AML-193 (cell line): ENCODE measurements at places on chromosomes 16 and 17.
A peak's percentile ranks its signal among the peaks of the same experiment; 100 is the strongest.

GRCh38 chr17:49567871-49568694 is 7.6 kb upstream of the NXPH3 start:
- peak; percentile 91 for DNase-seq

DNA sequence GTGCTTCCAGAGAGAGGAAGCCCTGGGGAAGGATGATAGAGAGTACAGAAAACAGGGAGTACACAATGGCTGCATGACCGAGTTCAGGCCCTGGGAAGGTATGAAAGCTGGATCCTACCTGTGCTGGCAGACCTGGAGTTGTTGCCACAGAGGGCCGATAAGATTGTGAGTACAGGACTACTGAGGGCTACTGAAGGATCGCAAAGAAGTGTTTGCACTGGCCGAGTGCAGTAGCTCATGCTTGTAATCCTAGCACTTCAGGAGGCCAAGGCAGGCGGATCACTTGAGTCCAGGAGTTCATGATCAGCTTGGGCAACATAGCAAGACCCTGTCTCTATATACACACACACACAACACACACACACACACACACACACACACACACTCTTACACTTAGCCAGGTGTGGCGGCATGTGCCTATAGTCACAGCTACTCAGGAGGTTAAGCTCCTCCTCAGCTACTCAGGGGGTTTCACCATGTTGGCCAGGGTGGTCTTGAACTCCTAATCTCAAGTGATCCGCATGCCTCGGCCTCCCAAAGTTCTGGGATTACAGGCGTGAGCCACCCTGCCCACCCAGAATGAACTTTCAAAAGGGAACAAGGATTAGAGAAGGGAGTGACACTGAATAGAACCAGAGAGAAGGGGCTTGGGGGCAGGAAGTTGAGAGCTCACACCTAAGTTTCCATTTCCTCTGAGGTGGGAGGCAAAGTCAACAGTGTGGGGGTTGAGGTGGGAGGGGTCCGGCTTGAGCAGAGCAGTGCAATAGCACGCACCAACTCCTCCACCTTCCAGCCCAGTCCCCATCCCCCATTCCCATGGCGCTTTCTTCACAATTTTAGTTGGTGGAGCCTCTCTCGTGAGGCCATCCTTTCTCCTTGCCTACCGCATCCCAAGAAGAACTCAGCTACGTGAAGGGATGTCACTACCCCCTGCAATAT is 7.5 kb downstream of the SCIMP start:
- DNase-seq: no peak

DNA sequence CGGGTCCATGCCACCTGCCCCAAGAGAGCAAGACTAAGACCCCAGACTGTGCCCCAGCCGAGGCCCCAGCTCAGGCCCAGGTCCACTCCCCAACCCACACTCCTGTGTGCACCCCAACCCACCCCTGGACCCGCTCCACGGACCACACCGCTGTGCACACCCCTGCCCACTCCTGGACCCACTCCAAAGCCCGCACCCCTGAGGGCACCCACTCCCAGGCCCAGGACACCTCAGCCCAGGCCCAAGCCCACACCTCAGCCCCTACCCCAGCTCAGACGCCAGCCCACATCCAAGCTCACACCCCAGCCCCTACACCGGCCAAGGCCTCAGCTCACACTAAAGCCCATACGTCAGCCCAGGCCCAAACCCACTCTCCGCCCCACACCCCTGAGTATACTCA is 1.1 kb downstream of the SPEM3 start:
- DNase-seq: no peak

DNA sequence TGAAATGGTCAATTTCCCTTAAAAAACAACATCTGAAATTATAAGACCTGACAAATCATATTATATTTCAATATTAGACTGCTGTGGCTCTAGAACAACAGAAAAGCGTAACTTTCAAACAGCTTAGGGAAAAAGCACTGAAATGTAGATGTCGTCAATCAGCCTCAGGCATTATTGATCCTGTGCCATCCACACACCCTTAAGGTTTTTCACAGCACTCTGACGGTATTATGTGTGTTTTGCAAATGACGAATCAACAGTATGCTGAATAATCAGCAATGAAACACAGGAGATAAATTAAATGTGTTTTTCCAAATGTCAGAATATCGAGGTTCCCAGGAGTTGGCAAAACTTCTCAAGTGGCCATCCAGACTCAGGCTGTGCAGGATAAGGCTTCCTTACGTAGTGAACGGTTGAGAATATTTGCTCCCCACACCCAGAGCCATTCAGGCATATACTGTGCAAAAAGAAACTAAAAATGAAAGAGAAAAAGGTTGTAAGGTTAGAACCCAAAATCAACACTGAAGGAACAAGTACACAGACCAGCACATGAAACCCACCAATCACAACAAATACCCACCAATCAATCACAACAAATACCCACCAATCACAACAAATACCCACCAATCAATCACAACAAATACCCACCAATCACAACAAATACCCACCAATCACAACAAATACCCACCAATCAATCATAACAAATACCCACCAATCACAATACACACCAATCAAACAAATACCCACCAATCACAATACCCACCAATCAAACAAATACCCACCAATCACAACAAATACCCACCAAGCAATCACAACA is 7.7 kb upstream of the MBTPS1 start:
- no peak for DNase-seq

- DNase-seq: no peak
Observed at GRCh38 chr16:5444189-5444588, 346.6 kb upstream of the EEF2KMT start.

DNA sequence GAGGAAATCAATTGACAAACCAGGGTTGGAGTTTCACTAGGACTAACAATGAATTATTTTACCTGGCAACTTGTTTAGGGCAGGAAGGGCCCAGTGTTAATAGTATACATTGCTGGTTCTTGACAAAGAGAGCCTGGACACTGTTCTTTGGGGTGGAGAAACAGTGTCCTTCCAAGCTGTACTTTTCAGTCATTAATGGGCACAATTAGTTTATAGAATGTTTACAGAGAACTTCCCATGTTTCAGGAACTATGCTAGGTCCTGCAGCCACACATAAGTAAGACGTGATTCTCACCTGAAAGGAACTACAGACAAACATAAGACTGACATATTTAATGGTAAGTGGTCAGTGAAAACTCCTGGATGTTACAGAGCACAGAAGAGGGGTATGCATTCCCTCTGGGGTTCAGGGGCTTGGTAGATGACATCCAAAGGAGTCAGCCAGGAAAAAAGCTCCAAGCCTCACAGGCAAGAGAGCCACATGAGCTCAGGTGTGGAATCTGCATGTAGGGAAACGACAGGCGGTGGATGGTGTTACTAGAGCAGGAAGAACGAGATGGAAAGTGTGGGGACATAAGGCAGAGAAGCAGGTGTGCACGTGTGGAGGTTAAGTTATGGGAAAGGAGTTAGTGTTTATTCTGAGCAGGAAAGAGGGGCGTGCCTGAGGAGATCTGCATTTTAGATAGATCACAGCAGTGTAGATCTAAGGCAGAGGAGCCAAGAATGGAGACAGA is 3.8 kb upstream of the DYNLL2 start:
- no peak for DNase-seq

GRCh38 chr17:16473044-16474011 is 18.7 kb downstream of the LRRC75A start:
- DNase-seq: no peak

- no peak for DNase-seq
Observed at GRCh38 chr17:72396121-72396520, 275.3 kb downstream of the SOX9 start.

- no peak for DNase-seq
Observed at GRCh38 chr17:32116937-32117336, 25.4 kb upstream of the RHOT1 start.

DNA sequence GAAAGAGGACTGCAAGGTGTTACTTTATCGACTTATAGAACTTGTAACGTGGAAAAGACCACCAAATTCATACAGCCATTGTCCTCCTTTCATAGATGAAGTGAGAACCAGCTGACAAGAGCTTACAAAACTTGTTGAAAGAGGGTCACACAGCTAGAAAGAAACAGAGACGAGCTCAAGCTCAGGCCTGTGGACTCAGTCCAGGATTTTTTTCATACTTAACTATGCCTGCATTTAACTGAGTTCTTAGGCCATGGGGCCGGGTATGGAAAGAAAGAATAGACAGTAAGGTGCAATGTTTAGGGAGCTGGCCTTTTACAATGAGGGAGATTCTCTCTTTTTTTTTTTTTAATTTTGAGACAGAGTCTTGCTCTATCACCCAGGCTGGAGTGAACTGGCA is 106.1 kb downstream of the ADAMTS18 start:
- no peak for DNase-seq

DNA sequence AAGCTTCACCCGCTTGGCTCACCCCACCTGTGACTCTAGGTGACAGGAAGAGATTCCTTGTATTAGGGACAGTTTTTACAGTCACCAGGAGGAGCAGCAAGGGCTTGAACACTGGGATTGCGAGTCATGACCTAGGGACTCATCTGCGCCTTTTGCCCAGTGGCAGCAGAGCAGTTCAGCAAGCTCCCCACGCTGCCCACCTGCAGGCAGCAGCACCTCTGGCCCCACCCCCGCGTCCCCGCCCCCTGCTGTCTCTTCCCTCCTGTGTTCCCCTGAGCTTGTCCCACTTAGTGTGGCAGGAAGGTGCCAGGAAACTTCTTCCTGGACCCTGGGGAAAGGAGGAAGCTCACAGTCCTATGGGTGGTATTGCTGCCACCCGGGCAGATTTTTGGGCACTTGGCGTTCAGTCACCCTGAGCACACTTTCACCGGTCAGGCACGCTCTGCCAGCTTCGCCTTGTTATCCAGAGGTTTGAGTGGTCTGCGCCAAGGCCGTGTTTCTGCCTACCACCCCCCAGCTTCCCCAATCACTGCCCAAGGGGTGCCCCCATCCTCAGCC is 8.7 kb downstream of the MMP15 start:
- no peak for DNase-seq

DNA sequence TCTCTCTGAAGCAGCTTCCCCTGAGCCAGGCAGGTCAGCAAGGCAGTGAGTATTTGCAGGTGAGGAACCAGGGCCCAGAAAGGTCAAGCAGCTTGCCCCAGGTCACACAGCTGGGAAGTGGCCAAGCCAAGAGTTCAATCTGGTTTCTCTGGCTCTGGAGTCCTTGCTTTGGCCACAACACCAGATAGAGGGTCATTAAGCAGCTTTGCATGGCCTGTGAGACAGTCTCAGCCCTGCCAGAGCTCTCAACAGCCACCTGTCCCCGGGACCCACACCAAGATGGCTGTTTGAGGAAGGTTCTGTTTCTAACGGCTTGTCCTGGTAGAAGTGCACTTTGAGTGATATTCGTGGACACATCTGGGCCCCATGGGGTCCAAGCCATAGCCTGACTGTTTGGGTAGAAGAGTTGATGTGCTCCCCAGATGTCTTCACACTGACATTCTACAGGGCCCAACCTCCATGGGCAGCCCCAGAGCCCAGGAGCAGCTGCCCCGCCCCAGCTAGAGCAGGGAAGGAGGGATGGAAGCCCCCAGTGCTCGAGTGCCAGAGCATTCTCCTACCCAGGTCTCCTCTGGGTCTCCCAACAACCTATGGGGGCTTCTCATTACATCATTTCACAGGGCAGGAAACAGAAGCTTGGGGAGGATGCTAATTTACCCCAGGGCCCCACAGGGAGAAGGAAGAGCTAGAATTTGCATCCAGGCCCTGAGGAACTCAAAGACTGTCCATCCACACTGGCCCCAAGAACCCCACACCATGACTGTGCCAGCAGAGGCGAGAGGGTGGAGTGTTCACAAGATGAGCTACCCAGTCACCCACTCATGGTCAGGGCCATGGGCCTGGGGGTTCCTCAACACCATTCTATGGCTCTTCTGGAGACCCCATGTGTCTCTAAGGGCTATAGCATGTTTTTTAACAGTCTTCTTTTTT is 107.3 kb upstream of the CDH5 start:
- no peak for DNase-seq

GRCh38 chr16:89136931-89137330 is 34.6 kb upstream of the CDH15 start:
- DNase-seq: no peak

- no peak for DNase-seq
Observed at GRCh38 chr16:76583945-76584344, 306.7 kb downstream of the CNTNAP4 start.

- DNase-seq: no peak
Observed at GRCh38 chr16:31472709-31473203, 804 bp downstream of the TGFB1I1 start.

DNA sequence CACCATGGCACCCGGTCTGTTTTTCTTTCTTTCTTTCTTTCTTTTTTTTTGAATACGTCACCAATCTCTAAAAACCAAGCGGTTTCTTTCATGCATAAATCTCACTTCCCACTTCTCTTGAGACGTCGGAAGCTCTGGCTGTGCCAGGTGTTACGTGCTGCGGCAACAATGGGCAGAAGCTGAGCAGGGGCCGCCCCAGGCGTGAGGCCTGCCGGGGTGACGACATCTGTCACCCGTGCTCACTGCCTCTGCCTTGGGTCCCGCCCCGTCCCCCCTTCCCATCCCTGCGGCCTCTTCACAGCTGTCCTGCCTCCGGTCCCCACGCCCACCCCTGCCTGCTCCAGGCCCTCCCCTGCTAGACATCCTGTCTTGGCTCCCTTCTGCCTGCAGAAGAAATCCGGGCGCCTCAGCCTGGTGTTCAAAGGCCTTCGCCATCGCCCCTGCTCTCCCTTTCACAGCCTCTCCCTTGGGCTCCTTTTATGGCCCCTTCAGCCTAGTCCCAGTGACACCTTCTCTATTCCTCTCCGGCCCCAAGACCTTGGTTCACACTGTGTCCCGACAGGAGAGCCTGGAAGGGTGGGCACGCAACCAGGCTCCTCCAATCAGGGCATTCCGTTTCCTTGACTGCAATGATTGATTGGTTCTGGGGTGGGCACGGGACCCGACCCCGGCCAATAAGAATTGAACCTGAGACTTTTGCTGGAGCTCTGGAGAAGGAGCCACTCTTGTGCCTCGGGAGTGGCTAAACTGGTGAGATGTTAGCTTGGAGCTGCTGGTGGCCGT is 4.8 kb downstream of the P2RX1 start:
- no peak for DNase-seq

DNA sequence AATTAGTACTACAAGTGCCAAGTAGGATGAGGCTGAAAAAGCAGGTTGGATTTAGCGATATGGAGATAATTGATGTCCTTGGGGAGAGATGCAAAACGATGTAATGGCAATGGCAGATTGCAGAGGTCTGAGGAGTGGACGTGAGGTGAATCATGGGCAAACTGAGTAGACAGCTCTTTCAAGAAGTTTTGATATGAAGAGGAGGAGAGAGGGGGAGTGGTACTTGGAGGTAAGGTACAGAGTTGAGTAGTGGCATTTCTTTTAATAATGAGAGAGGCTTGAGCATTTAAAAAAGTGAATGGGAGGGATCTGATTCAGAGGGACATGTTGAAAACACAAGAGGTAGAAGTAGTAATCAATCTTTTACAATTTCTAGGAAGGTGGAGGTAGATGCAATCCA is 17.7 kb upstream of the VPS4A start:
- DNase-seq: no peak
